ENCODE measurements at places on chromosomes 1 and 21.

GRCh38 chr1:6852136-6852890 lies 67.1 kb downstream of the CAMTA1 start:
- DNase-seq = no peak

- no peak for DNase-seq
Measured at GRCh38 chr1:115278211-115278610, 59.8 kb downstream of the NGF start.

DNA sequence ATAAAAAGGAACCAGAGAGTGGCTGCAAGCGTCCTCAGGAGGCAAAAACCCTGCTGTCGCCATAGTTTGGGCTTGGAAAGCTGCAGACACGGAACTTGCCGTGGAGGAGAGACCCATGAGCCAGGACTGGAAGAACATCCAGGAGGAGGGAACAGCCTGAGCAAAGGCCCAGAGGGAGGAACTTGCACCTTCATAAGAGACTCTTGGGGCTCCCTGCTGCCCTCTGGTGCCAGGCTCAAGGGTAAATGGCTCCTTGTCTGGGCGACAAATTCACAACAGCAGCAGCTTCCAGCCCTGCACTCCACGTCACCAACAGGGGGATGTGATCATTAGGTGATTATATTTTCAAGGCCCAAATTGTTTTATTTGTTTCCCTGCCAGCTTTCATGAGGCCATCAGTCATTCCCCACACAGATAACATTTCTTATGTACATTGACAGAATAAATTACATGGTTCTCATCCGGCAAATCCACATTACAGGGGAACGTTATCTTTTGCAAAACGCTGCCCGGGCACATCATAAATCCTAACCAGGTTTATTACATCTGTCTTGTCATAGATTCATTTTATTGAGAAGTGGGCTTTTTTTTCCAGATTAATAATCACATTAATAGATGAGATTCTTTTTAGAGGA lies 143.0 kb upstream of the GRIK3 start:
- no peak for DNase-seq

DNA sequence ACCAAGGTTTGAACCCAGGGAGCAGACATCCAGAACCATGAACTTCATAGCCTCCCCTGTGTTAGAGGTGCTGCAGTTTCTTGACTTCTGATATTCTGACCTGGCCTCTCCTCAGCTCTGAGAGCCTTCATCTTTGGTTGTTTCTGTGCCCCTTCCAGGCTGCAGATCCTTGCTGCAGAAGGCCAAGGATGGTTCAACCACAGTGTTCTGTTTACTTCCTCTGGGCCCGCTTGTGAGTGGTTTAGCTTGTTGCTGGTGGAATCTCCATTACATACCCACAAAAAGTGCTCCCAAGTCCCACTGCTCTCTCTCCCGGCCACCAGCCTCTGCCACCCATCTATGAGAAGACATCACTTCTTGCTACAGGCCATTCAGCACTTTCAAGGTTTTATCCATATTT lies 9.0 kb upstream of the SLC2A7 start:
- DNase-seq = no peak

- no peak for DNase-seq
Measured at GRCh38 chr1:190551638-190552037, 74.0 kb upstream of the BRINP3 start.

GRCh38 chr1:247336390-247336789 lies 4.7 kb upstream of the ZNF496 start:
- no peak for DNase-seq

DNA sequence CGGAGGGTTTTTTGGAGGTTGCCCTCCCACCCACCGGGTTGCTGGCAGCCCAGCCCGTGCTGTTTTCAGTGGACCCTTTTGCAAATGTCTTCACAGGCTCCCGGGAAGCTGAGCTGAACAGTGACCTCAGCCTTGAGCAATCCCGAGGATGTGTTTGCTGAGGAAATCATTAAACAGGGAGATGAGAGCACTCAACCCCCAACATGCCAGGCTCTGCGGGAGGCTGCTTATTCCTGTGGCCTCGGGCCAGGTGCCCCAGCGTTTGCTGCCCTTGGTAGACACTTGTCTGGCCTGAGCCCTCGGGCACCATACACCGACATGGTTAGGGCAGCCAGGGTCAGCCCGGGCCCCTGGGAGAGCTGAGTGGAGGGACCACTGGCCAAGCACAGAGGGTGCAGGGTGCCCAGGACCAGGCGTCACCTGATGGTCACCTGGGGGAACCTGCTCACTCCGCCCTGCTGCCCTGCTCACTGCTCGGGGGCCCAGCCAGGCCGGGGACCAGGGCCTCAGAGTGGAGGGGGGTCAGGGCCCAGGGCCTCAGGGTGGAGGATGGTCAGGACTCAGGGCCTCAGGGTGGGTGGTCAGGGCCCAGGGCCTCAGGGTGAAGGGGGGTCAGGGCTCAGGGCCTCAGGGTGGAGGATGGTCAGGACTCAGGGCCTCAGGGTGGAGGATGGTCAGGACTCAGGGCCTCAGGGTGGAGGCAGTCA lies 42.5 kb upstream of the POFUT2 start:
- DNase-seq = peak; percentile 76

- no peak for DNase-seq
Measured at GRCh38 chr1:29260531-29260930, 24.2 kb downstream of the PTPRU start.

- no peak for DNase-seq
Measured at GRCh38 chr21:29077651-29078090, 4.2 kb upstream of the CCT8 start.

DNA sequence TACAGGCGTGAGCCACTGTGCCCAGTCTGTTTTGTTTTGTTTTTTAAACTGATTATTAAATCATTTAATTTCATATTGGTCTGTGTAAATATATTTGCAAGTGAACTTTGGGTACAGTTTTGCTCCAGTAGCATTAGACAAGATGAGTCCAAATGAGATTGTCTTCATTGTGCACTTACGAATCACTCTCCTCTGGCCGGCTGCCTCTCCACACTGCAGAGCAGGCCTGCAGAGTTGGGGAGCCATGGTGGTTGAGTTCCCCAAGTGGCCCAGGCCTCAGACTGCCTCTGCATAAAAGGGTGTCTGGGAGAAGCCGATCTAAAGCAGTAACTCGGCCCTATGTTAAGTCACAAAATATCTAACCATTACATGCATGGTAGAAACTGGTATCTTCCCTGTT lies 74.8 kb downstream of the ATP5PO start:
- DNase-seq = no peak

DNA sequence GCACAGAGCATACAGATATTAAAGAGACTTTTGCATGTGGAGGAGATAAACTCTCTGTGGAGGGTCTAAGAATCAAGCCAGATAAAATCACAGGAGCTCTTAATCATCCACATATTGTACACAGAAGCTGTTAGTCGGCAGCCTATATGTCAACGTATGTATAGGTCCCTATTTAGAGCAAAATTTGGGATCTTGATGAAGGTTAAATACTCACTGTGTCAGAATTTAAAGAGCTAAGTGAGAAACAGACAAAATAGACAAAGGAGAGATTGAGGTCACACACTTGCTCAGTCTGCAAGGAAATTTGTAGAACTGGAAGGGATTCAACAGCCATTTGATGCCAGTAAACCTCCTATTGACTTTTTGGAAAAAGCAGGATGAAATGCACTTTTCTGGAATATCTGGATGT lies 4.1 kb upstream of the IRF2BP2 start:
- no peak for DNase-seq

DNA sequence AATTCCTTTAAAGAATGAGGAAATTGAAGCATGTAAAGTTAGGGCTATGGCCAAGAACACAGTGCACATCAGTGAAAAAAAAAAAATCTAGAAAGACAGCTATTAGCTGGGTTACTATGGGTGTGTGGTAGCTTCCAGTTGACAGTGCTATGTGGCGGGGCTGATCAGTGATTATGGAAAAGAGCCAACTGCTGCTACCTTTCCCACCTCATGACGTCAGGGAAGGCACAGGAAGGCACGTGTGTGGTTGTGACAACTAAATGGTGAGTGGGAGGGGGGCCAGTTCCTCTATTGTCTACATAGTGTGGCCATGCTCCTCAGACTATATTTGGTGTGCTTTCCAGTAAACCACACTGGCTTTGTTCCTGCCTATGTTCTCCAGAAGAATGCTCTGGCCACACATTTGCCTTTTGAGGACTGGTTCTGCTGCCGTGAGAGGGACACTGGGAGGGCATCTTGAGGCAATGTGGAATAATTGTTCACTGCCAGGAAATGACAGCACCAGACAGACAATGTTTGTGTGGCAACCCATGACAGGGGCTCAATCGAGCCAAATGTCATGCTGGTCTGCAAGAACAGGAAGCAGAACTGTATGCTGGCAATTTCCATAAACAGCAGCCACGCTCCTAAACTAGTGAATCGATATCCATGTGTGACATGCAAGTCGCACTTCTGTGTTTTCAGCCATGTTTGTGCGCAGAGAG lies 3.0 kb upstream of the SDE2 start:
- DNase-seq = no peak

GRCh38 chr1:50126927-50127715 lies 18.4 kb downstream of the ELAVL4 start:
- DNase-seq = no peak

- no peak for DNase-seq
Measured at GRCh38 chr1:111192658-111193519, 7.6 kb downstream of the DENND2D start.

- no peak for DNase-seq
Measured at GRCh38 chr1:207145401-207146058, 41.5 kb downstream of the C4BPA start.

DNA sequence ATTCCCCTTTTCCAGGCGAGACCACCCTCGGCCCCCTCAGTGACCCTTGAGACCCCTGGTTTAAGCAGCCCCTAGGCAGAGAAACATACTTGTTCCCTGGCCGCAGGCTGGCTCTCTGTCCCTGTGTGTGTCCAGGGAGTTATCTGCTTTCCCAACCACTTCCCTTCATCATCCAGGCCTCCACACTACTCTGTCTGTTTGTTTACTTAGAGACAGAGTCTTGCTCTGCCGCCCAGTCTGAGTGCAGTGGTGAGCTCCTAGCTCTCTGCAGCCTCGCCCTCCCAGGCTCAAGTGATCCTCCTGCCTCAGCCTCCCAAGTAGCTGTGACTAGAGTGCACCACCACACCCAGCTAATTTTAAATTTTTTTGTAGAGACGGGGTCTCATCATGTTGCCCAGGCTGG lies 5.8 kb upstream of the VWA1 start:
- no peak for DNase-seq

GRCh38 chr1:58968360-58968952 lies 184.6 kb upstream of the JUN start:
- DNase-seq = peak; percentile 61

- no peak for DNase-seq
Measured at GRCh38 chr1:6882414-6882813, 97.2 kb downstream of the CAMTA1 start.

DNA sequence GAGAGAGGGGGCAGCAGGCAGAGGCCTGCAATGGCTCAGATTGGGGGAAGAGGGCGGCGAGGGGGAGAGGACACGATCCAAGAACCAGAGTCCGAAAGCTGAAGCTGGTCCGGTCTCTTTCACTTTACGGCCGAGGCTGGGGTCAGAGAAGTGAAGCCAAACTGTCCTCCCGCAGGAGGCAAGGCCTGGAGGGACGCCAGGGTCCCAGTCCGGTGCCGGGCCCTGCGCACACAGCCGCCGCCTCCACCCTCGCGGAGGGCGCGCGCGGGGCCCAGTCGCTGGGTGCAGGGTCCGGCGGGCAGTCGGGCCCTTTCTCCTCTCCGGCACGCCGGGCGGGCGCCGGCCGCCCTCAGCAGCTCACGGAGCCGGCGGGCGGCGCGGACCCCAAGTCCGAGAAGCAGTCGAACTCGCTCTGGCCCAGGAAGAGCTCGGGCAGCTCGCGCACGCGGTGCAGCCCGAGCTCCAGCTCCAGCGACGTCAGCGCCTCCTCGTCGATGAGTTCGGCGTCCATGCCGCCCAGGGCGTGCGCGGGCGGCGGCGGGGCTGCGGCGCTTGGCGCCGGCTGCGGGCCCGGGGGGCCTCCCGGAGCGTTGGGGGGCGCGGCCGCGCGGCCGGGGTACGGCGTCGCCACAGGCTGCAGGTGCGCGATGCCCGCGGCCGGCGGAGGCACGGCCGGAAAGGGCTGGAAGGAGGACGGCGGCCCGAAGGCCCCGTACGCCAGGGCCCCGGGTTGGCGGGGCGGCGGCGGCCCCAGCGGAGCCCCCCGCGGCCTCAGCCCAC lies 749 bp downstream of the CITED4 start:
- DNase-seq = no peak

- DNase-seq = no peak
Measured at GRCh38 chr1:172549621-172550280, 16.8 kb downstream of the SUCO start.

DNA sequence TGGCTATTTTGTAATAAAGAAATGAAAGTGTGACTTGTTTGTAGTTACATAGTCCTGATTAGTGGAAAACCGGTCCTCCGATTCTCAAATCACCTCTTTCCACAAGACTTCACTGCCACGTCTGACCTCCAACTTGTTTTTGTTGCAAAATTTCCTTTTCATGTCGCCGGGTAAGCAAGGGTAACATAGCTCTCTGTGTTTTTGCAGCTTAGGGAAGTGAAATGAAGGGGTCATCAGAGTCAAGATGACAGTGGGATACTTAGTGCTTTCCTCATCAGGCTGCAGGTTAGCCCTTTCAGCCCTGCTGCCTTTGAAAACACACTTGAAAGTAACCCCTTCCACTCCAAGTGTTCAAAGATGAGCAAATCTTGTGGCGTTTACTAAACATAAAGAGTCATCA lies 217.9 kb downstream of the USP25 start:
- DNase-seq = no peak

GRCh38 chr1:220748089-220748934 lies at the start of gene MTARC2:
Gene MTARC2, plus strand, starts transcription at chr1:220748322. Its CDS starts 210 bp downstream, at chr1:220748532.
- peak; percentile 66 for DNase-seq

- no peak for DNase-seq
Measured at GRCh38 chr21:38956007-38956406, 150.3 kb downstream of the ETS2 start.

- peak; percentile 20 for DNase-seq
Measured at GRCh38 chr1:211386921-211387320, 60.3 kb downstream of the TRAF5 start.

GRCh38 chr1:200027264-200027823 lies at the start of gene NR5A2:
Gene NR5A2, plus strand, starts transcription at chr1:200027710. Its CDS starts 138 bp downstream, at chr1:200027848.
- DNase-seq = no peak

DNA sequence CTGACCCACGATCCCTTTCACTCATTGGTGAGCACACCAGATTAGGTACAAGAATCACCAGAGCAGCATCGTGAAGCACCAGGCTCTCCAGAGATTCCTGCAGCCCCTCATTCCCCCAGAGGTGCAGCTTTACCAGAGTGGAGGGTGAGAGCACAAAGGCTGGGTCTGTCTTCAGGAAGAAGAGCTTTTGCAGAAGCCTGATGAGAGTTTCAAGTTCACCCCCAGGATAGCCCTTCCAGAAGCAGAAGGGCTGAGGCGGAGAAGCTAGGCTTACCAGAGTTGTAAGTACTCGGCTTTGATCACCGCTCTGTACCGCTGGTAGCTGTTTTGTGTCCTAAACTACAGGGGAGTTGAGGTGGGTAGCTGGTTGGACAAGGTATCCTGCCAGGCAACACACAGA lies 3.1 kb downstream of the TSSK3 start:
- DNase-seq = no peak

- DNase-seq = no peak
Measured at GRCh38 chr1:184866991-184867788, 107.1 kb downstream of the NIBAN1 start.

Measured in renal cortex interstitium (tissue), 15 donors.